ENCODE measurements at places on chromosomes 12 and 14.

DNA sequence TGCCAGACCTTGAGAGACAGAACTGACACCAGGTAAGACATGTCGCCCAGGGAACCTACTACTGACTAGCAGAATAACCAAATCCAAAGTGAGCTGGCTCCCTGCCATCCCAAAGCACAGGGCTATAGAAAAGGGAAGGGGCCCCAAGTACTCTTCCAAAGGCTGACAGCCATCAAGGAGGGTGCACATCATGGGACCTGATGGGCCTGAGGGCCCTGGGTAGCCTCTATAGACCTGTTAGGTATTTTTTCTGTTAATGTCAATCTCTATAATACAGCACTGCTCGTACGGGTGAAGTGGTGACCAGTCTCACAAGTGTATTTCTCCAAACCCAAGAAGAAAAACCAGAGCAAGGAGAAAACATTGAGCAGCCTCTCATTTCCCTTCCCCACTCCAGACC, 171.6 kb downstream of the ITPR2 start:
- no peaks in the 10 kb centered on the region for H3K27me3 ChIP-seq
- peaks cover 3% of the 10 kb centered on the region for H3K4me1 ChIP-seq
- peaks cover 17% of the 10 kb centered on the region for H3K36me3 ChIP-seq
- H3K4me3 ChIP-seq: no peak overlapping the region
- H3K27ac ChIP-seq: no peak overlapping the region

DNA sequence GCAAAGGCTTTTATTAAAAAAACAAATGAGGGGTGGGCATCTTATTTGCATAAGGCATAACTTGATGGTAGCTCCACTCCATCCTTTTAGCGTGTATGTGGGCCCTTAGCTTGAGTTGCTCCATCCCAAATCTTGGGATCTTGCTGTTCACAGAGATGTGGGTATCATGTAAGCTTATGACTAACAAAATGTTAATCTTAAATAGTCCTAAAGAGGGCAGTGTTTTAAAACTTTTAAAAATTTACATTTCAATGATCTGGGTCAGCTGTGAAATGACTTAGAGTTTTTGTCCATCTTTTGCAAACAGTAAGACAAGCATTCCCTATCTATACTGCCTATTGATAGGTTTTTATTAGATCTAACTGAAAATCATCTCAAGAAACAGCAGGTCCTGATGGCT, 86.0 kb downstream of the SLCO1A2 start:
- DNase-seq: no peak
- H3K4me3 ChIP-seq: no peak overlapping the region
- H3K4me1 ChIP-seq: no peaks in the 10 kb centered on the region
- H3K36me3 ChIP-seq: no peaks in the 10 kb centered on the region
- no peak overlapping the region for H3K27ac ChIP-seq

- peaks cover 11% of the 10 kb centered on the region for H3K4me1 ChIP-seq
- no peak for DNase-seq
These were observed 15.3 kb downstream of the FBRSL1 start for GRCh38 chr12:132505105-132505851.

DNA sequence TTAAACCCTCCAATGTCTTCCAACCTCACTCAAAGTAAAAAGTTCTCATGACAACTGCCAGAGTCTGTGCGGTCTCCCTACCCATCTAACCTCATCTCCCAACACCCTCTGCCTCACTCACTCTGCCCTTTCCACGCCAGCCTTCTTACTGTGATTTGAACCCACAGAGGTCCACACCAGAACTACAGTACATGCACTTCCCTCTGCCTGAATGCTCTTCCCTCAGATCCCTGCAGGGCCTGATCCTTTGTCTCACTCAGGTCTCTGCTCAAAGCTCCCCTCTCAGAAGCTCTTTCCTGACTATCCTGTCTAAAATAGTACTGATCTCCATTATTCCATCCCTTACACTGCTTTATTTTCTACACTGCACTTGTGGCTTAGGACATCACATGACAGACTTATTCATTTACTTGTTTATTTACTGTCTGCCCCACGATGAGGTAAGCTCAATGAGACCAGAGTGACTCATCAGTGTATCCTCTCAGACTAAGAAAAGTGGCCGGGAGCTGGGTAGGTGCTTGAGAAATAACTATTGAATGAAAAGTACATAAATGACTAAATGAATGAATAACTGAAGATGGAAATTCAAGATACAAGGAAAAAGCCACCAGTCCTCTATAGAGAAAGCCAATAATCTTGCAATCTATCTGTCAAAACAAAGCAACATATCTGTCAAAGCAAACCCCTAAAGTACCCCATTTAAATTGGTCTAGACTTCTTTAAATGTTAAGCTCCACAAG, 17.1 kb downstream of the POMT2 start:
- peaks cover 6% of the 10 kb centered on the region for H3K36me3 ChIP-seq
- no peak for DNase-seq

- H3K36me3 ChIP-seq: no peaks in the 10 kb centered on the region
- H3K27ac ChIP-seq: no peak overlapping the region
- peaks cover 18% of the 10 kb centered on the region for H3K4me1 ChIP-seq
- peaks cover 12% of the 10 kb centered on the region for H3K27me3 ChIP-seq
These were observed 224.3 kb downstream of the SLC41A2 start for GRCh38 chr12:104733717-104734175.

GRCh38 chr12:103887738-103888137, 42.5 kb upstream of the HSP90B1 start:
- peaks cover 6% of the 10 kb centered on the region for H3K27me3 ChIP-seq
- H3K27ac ChIP-seq: no peak overlapping the region
- H3K4me1 ChIP-seq: peaks cover 4% of the 10 kb centered on the region
- DNase-seq: no peak

- H3K36me3 ChIP-seq: no peaks in the 10 kb centered on the region
- H3K4me1 ChIP-seq: peaks cover 17% of the 10 kb centered on the region
- no peak overlapping the region for H3K27ac ChIP-seq
- no peak overlapping the region for H3K4me3 ChIP-seq
- no peaks in the 10 kb centered on the region for H3K27me3 ChIP-seq
- DNase-seq: no peak
These were observed 323.8 kb downstream of the RAD51B start for GRCh38 chr14:68143341-68143841.

DNA sequence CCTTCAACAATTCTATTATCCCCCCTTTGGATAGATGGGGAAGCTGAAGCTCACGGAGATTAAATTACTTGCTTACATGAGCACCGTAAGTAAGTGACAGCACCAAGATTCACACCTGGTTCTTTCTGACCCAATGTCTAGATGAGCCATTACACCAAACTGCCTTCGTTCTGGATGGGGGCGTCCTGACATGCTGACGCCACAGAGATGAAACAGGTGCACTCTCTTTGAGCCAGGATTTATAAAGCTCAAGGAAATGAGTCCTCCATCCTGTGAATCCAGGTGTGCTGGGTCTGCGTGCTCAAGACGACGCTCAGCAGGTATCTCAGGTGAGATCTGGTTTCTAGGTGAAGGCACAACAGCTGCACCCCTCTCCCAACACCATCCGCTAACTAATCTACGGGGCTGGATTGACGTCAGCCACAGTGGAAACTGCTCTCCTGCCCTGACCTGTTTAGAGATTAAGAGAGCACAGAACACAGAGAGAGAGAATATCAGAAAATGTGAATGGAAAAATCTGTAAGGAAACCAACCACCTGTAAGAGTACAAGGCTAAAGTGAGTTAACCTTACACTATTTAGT, 61.6 kb downstream of the KSR2 start:
- H3K4me3 ChIP-seq: no peak overlapping the region
- no peak overlapping the region for H3K27ac ChIP-seq
- no peaks in the 10 kb centered on the region for H3K27me3 ChIP-seq
- no peak for DNase-seq
- H3K4me1 ChIP-seq: no peaks in the 10 kb centered on the region
- H3K36me3 ChIP-seq: no peaks in the 10 kb centered on the region

DNA sequence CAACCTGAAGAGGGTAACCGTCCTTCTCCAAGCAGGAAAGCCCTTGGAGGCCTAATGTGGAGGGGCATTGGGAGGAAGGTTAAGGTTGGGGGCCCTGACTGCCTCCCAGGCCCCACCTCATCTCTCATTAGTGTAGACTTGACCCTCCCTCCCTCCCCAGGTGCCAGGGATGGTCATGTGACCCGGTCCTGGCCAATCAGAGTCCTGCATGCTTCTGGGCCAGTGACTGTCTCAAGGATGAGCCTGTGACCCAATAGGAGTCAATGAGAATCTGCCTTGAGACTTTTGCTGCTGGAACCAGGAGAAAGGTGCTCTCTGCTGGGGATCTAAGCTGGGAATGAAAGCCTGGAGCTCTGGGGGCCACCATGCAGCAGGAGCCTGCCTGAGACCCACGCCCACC, 70.8 kb downstream of the NCOR2 start:
- H3K4me1 ChIP-seq: peaks cover 13% of the 10 kb centered on the region
- no peak for DNase-seq

DNA sequence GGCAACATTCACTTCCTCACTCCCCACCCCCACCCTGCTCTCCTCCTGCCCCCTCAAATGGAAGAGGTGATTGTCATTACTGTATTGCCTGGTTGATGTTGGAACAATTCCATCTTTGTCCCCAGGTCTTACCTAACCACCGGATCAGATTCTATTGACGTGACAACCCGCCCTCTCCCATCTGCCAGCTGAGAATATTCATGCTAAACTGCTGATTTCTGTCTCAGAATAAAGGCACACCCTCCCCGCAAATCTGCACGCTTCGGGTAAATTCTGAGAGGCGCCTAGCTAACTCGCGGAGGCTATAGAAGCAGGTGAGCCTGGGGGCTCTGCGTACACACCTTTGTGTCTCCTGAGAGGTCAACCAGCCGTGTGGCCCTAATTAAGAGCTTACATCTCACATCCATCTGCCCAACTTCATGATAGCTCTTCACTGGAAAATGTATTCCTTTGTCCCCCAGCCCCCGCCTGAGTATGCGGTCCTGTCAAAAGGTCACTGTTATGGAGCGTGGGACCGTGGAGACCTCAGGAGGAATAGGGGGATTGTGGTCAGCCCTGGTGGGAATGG, 1054.3 kb downstream of the VRK1 start:
- no peak for DNase-seq
- no peak overlapping the region for H3K4me3 ChIP-seq
- peaks cover 3% of the 10 kb centered on the region for H3K27me3 ChIP-seq
- no peaks in the 10 kb centered on the region for H3K36me3 ChIP-seq

DNA sequence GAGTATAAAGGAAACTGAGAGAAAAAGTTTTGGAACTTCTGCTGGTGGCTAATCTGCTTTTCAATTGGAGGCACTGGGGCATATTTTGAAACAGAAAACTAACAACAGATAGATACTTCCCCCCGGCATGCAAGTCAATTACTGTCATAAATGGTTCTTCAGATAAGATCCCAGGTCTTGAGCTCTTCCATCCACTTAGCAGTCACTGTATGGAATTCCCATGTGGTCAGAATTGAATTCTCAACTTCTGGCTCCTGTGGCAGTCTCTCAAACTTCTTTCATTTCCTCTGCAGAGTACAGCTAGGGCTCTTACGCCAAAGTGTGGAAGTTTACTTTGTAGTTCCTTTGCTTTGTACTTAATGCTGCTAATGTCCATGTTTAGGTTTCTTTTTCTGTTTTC, 452.2 kb downstream of the IPO8 start:
- no peaks in the 10 kb centered on the region for H3K36me3 ChIP-seq
- no peak overlapping the region for H3K27ac ChIP-seq
- H3K4me1 ChIP-seq: no peaks in the 10 kb centered on the region
- H3K4me3 ChIP-seq: no peak overlapping the region
- H3K27me3 ChIP-seq: no peaks in the 10 kb centered on the region
- no peak for DNase-seq

DNA sequence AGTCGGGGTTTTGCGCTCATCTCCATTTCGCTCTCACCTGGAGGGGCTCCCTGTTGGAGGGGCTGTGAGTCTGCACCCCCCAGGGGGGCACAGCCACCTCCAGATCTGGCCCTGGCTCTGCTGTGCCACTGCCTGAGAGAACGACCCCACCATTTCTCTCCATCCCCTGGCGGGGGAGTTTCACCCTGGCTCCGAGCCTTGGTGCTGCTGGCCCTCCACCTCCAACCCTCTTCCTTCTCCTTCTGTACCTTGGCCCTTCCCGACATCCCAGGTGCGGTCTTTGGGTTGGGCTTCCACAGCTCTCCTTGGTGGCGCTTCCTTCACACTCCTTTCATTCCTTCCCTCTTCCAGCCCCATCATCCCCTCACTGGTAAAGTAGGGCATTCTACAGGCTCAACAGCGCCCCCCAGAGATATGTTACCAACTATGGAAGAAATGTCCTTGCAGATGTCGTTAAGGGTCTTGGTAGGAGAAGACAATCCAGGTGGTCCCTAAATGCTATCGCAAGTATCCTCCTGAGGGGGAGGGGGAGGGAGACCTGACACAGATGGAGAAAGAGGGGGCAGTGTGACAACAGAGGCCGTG, 16.3 kb downstream of the SERPINA1 start:
- no peak for DNase-seq
- peaks cover 14% of the 10 kb centered on the region for H3K27me3 ChIP-seq
- H3K36me3 ChIP-seq: no peaks in the 10 kb centered on the region
- no peak overlapping the region for H3K27ac ChIP-seq

DNA sequence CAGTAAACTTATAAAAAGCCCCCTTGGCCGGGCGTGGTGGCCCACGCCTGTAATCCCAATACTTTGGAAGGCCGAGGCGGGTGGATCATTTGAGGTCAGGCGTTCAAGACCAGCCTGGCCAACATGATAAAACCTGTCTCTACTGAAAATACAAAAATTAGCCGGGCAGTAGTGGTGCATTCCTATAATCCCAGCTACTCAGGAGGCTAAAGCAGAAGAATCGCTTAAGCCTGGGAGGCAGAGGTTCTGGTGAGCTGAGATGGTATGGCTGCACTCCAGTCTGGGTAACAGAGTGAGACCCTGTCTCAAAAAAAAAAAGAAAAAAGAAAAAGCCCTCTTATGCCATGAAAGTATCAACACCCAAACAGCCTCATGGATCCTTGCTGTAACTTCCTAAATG, 3.7 kb downstream of the PRMT5 start:
- H3K4me3 ChIP-seq: no peak overlapping the region
- H3K36me3 ChIP-seq: peaks cover 27% of the 10 kb centered on the region
- H3K27ac ChIP-seq: no peak overlapping the region
- H3K27me3 ChIP-seq: no peaks in the 10 kb centered on the region

GRCh38 chr12:57889500-57889989, 43.0 kb upstream of the CTDSP2 start:
- DNase-seq: no peak
- H3K27ac ChIP-seq: no peak overlapping the region
- peaks cover 34% of the 10 kb centered on the region for H3K4me1 ChIP-seq
- no peak overlapping the region for H3K4me3 ChIP-seq
- no peaks in the 10 kb centered on the region for H3K36me3 ChIP-seq
- H3K27me3 ChIP-seq: peaks cover 8% of the 10 kb centered on the region

DNA sequence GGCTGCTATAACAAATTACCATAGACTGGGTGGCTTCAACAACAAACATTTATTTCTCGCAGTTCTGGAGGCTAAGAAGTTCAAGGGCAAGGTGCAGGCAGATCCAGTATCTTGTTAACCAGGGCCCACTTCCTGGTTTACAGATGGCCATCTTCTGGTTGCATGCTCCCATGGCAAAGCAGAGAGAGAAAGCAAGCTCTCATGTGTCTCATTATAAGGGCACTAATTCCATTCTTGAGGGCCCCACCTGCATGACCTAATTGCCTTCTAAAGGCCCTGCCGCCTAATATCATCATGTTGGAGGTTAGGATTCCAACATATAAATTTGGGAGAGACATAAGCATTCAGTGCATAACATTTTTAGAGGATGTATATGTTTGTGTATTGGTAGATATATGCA, 280.1 kb upstream of the TMPO start:
- H3K36me3 ChIP-seq: no peaks in the 10 kb centered on the region
- H3K4me3 ChIP-seq: no peak overlapping the region
- no peaks in the 10 kb centered on the region for H3K27me3 ChIP-seq
- H3K27ac ChIP-seq: no peak overlapping the region
- DNase-seq: no peak
- no peaks in the 10 kb centered on the region for H3K4me1 ChIP-seq

- H3K27me3 ChIP-seq: no peaks in the 10 kb centered on the region
- no peaks in the 10 kb centered on the region for H3K36me3 ChIP-seq
- H3K4me3 ChIP-seq: no peak overlapping the region
These were observed 71.9 kb downstream of the DYRK2 start for GRCh38 chr12:67720351-67720856.

Measured in endothelial cell (in vitro differentiated cells).